ENCODE measurements at places on chromosomes 7 and 10. TPM values are rescaled to one million over a fixed set of nuclear protein-coding genes. Genes with fewer than 3 reads are reported as not detected.

- DNase-seq: peak; percentile 54
Measured at GRCh38 chr10:112565434-112566053, 118.5 kb downstream of the VTI1A start.

DNA sequence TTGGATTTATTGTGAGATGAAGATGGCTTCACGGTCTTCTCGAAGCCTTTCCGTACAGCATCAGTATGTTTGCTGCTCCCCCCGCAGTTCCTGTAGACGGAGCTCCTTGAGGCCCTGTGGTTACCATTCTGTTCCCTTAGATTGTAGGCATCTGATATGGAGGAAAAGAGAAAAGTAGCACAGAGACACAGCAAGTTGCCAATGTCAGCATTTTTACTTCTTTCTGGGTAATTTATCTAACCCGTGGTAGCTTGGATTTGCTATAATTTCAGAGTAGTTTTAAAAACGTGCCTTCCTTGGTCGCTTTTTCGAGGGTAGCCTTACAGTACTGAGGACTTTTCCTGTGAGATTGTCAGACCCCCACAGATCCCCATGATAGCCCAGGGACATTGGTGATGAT, 37.5 kb downstream of the WDR37 start:
- no peak for DNase-seq

GRCh38 chr10:77252380-77253146, 385.0 kb downstream of the KCNMA1 start:
- DNase-seq: no peak

GRCh38 chr7:143331179-143331801, 15.4 kb downstream of the CLCN1 start:
- DNase-seq: peak; percentile 55

DNA sequence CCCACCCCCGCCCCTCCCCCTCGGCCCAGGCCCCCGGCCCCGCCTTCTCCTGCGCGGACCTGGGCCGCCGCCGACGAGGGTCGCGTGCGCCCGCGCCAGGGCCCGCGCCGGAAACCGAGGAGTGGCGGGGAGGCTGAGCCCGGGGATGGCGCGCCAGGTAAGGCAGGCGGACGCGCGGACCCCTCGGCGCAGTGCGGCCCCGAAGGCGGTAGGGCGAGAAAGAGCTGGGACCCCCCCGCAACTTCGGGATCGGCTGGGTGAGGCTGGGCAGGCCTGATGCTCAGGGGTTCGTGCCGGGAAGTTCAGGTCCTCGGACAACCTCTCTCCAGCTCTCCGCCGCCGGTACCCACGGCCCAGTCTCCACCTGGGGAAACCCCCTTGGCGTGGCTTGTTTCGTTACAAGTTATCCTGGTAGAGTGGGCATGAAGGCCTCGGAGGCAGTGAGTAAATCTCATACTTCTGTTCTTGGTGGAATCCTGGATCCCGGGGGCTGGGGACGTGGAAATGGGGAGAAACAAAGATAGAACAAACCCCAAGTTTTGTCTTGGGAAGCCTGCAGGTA, 58.4 kb downstream of the ZNF467 start:
- peak; percentile 34 for DNase-seq

DNA sequence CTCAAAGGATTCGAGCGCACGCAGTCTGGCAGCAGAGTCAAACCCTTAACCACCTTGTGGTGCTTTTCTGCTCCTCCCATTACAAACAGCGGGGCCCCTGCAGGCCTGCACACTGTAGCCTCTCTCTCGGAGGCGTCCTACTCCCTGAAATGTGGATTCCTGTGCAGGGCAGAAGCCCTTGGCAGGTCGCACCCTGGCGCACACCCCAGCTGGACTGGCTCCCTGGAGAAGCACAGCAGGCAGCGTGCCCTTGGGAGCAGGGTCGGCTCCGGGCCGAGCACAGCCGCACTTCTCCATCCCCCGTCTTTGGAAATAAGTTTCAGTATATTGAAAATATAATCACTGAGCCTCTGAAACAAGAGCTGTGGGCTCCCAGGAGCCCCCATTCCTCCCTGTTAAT, 144.1 kb downstream of the C10orf105 start:
- DNase-seq: no peak

GRCh38 chr7:266851-267840, 22.8 kb upstream of the FOXL3 start:
- DNase-seq: no peak

DNA sequence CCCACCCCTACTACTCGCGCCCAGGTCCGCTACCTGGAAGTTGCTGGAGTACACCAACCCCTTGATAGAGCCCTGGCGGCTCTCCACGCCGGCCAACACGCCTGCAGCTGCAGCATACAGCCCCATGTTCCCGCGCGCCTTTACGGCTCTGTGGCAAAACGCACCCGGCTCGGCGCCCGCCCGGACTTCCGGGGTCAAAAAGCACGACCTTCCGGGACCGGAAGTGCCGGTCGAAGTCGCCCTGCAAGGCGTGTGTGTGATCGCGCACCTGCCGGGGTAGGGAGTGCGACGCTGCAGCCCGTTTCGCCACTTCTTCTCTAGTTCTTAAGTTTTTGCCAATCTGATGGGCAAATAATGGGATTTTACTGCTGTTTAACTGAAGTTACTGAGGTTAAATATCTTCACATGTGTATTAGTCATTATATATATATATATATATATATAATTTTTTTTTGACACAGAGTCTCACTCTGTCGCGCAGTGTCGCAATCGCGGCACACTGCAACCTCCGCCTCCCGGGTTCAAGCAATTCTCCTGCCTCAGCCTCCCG, at the start of gene NSUN5:
NSUN5 (minus strand) TSS at position 162 of the 550 bp plus-strand sequence; CDS start at position 126, 36 bp downstream.
- DNase-seq: no peak

- DNase-seq: peak; percentile 87
Measured at GRCh38 chr7:2175514-2175913, 57.2 kb downstream of the MAD1L1 start.

- no peak for DNase-seq
Measured at GRCh38 chr7:28618383-28618782, 206.1 kb downstream of the CREB5 start.

- no peak for DNase-seq
Measured at GRCh38 chr10:130453036-130453720, 317.0 kb downstream of the GLRX3 start.

GRCh38 chr10:26770069-26770468, 72.6 kb downstream of the PDSS1 start:
- no peak for DNase-seq

GRCh38 chr10:70549351-70549961, 53.1 kb downstream of the PRF1 start:
- no peak for DNase-seq

DNA sequence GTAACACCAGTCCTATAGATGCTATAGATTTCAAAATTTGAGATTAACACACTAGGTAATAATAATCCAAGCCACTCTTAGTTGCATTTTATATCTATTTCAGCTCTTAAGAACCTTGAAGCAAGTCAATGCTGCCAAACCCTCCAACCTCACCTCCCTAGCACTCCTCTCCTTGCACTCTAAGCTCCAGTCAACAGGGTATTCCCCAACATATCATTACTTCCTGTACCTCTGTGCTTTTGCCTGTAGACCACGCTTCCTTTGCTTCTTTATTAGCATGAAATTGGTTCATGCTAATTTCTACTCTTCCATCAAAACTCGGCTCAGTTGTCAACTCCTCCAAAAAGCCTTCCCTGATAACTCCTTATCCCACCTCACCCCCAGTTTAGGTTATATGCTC, 24.6 kb downstream of the PEX1 start:
- no peak for DNase-seq

DNA sequence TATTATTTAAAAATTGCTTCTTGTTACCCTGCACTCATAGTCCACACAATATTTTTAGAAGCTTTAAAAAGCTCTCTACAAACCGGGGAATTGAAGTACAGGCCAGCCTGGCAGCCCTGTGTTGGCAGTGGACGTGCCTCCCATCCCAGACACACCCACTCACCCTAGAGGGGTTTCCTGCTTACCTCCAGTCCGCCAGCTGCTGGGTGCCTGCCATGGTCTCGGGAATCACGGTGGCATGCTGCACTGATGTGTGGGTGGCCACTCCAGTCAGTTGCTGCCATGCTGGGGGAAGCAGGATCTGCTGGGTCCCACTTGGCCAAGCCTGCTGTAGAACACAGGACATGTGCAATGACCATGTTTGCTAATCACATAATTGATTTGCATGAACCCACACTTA, 80.4 kb downstream of the CLEC2L start:
- DNase-seq: no peak

DNA sequence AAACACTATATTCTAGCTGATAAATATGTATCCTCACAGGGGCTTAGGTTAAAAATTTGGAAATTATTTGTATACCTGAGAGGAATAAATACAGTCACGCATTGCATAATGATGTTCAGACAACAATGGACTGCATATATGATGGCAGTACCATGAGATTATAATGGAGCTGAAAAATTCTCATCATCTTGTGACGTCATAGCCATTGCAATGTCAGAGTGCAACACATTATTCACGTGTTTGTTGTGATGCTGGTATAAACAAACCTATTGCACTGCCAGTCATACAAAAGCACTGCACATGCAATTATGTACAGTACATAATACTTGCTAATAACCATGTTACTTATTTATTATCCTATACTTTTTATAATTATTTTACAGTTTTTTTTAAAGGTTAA, 31.4 kb downstream of the STEAP1B start:
- no peak for DNase-seq

DNA sequence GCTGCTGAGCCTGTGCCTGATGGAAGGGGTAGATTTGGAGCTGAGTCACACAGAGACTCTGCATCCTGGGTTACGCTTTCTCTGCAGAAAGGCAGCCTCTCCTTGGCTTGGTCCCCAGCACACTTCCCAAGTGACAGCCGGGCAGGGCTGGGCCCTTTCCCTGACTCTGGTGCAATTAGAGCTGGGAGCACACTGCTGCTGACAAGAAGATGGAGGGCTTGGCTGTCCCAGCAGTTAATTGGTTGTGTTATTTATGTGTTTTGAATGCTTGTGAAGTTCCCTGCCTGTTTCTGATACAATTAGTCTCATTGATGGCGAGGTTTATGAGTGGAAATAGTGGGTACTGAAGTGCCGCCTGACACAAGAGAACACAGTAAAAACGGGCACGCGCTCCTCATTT, 123.6 kb downstream of the TCERG1L start:
- DNase-seq: no peak

Gene MMD2
- not detected for total RNA-seq

Gene SFTPA1
- not detected for total RNA-seq

Gene DRGX
- not detected for total RNA-seq

Gene TMEM130
- total RNA-seq: not detected
